ENCODE measurements at places on chromosomes 4 and X. TPM values are rescaled to one million over a fixed set of nuclear protein-coding genes. Genes with fewer than 3 reads are reported as not detected.

DNA sequence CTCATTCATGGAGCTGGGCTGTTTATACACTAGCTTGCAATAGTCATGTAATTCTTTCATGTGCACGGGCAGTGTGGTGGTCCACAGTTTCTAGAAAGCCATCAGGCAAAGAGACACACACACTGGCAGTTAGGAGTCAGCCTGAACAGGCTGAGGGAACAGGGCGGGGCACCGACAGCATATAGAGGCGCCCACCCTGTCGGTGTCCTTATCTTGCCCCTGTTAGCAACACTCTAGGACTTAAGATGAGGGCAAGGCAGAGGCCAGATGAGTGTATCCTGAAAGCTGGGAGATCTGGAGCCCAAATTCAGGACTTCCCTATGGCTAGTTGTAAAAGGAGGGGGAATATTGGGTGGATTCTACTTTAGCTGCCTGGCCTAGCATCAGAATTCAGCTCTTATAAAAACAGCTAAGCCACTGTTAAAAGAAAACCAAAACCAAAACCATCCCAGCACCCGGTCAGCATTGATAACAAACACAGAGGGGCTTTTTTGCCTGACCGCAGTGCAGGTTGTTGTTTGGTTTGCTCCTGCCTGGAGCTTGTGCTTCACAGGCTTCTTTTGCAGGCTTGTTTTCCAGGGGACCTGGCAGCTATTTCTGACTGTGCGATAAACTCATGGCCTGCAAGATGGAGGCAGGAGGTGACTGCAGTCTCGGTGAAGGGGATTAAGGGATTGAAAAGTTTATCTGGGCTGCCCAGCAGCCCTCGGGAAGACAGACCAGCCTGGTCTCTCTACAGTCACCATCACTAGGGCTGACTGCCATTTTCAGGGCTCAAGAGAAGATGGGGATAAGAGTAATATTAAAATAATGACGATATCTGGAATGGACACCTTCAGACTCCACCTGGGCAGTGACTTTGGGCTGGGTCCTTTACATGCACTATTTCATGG is 638.9 kb downstream of the MID1IP1 start:
- H3K36me3 ChIP-seq, result no peaks in the 10 kb centered on the region
- DNase-seq, result no peak
- no peaks in the 10 kb centered on the region for H3K27me3 ChIP-seq

- H3K27me3 ChIP-seq, result peaks cover 2% of the 10 kb centered on the region
- H3K4me1 ChIP-seq, result peaks cover 6% of the 10 kb centered on the region
- H3K27ac ChIP-seq, result no peak overlapping the region
- DNase-seq, result no peak
- H3K36me3 ChIP-seq, result no peaks in the 10 kb centered on the region
- no peak overlapping the region for H3K4me3 ChIP-seq
These were observed 234.1 kb downstream of the AFAP1 start for GRCh38 chr4:7705593-7705992.

DNA sequence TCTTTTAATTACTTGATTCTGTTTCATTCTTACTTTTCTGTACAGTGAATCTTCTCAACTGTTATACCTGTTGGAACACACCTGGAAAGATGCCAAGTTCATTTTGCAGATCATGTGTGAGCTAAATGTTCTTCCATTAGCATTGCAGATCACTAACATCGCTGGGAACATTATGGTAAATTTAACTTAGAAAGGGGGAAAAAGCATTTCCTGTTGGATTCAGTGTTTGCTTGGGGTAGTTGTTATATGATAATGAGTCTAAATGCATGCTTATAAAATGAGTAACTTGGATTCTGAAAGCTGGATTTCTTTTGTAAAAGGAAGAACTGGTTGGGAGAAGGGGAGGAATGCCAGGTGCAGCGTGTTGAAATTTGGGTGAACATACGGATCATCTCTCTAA is 47.6 kb downstream of the POLA1 start:
- H3K4me3 ChIP-seq, result no peak overlapping the region
- H3K4me1 ChIP-seq, result no peaks in the 10 kb centered on the region
- H3K27ac ChIP-seq, result no peak overlapping the region
- H3K27me3 ChIP-seq, result no peaks in the 10 kb centered on the region

- DNase-seq, result no peak
- no peaks in the 10 kb centered on the region for H3K4me1 ChIP-seq
- no peak overlapping the region for H3K4me3 ChIP-seq
- H3K27ac ChIP-seq, result no peak overlapping the region
- no peaks in the 10 kb centered on the region for H3K27me3 ChIP-seq
These were observed 32.4 kb downstream of the SMPX start for GRCh38 chrX:21725496-21725895.

GRCh38 chr4:118287711-118288451 is 64.9 kb downstream of the PRSS12 start:
- peaks cover 6% of the 10 kb centered on the region for H3K36me3 ChIP-seq
- peaks cover 11% of the 10 kb centered on the region for H3K4me1 ChIP-seq
- H3K27ac ChIP-seq, result no peak overlapping the region
- no peak overlapping the region for H3K4me3 ChIP-seq

DNA sequence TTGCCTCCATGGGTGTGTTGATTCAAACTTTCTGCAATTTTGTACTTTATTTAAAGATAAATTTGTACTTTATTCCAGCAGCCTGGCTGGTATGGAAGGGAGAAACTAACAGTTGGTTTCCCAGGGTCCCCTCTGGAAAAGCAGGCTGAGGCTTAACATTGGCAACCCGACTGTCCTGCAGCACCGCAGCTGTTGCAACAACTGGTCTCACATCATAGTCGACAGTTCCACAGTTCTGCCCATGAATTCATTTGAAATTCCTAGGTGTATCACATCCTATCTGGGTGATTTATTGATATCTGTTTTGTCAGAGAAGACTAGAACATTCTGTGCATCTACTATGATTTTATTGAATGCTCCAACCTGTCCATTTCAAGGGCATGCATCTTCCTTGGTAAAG is 98.8 kb upstream of the GATB start:
- no peaks in the 10 kb centered on the region for H3K4me1 ChIP-seq
- H3K27ac ChIP-seq, result no peak overlapping the region
- H3K36me3 ChIP-seq, result no peaks in the 10 kb centered on the region
- H3K27me3 ChIP-seq, result peaks cover 4% of the 10 kb centered on the region
- H3K4me3 ChIP-seq, result no peak overlapping the region

DNA sequence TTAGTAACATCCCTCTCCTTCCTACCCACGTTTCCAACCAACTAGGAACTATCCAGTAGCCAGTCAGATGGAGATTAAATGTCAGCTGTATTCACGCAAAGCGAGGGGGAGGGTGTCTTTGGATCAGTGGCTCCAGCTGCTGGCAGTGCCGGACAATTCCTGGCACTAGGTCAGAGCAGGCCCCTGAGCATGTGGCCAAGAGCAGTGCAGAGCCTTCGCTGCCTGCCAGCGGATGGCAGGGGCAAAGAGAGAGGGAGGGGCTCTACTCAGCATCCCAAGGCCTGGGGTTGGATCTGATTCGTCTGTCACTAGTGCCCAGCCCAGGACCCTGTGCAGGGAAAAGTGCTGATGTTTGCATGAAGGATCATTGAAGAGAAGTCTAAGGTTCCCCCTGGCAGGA is 28.7 kb upstream of the JAKMIP1 start:
- peaks cover 5% of the 10 kb centered on the region for H3K27me3 ChIP-seq
- DNase-seq, result no peak
- H3K4me1 ChIP-seq, result no peaks in the 10 kb centered on the region
- H3K36me3 ChIP-seq, result no peaks in the 10 kb centered on the region
- no peak overlapping the region for H3K4me3 ChIP-seq

- peak overlapping the region; percentile 80 for H3K4me3 ChIP-seq
- DNase-seq, result peak; percentile 46
- H3K27me3 ChIP-seq, result peaks cover 30% of the 10 kb centered on the region
- H3K4me1 ChIP-seq, result peaks cover 11% of the 10 kb centered on the region
These were observed 70.0 kb downstream of the MGST2 start for GRCh38 chr4:139735381-139736273.

GRCh38 chrX:48802905-48803200 is 986 bp downstream of the HDAC6 start:
- peaks cover 2% of the 10 kb centered on the region for H3K36me3 ChIP-seq
- H3K4me1 ChIP-seq, result peaks cover 9% of the 10 kb centered on the region
- no peaks in the 10 kb centered on the region for H3K27me3 ChIP-seq
- H3K27ac ChIP-seq, result peak overlapping the region; percentile 99
- peak overlapping the region; percentile 95 for H3K4me3 ChIP-seq

DNA sequence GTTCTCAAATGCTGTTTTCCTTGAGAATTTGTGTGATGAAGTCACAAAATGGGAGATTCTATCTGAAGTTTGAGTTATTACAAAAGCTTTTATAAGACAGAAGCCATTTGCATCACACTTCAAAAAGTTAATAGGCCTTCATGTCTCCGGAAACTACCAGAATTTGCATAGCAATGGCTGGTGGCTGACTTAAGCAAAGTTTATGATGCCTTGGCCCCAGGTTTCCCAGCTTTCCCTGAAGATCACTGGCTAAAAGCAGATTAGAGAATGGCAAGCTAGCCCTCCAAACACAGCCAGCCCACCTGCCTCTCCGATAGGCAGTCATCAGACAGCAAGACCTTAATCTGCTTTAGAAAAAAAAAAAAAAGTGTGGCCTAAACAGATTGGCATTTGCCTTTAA is 197.8 kb downstream of the HS3ST1 start:
- no peaks in the 10 kb centered on the region for H3K36me3 ChIP-seq
- no peaks in the 10 kb centered on the region for H3K27me3 ChIP-seq
- no peak for DNase-seq
- H3K27ac ChIP-seq, result no peak overlapping the region
- H3K4me3 ChIP-seq, result no peak overlapping the region

GRCh38 chr4:184167576-184167975 is 50.1 kb downstream of the ENPP6 start:
- no peak for DNase-seq
- no peaks in the 10 kb centered on the region for H3K36me3 ChIP-seq
- H3K4me1 ChIP-seq, result peaks cover 5% of the 10 kb centered on the region
- H3K4me3 ChIP-seq, result no peak overlapping the region
- no peak overlapping the region for H3K27ac ChIP-seq

- H3K36me3 ChIP-seq, result no peaks in the 10 kb centered on the region
- H3K4me3 ChIP-seq, result no peak overlapping the region
- no peak overlapping the region for H3K27ac ChIP-seq
- H3K27me3 ChIP-seq, result no peaks in the 10 kb centered on the region
- no peaks in the 10 kb centered on the region for H3K4me1 ChIP-seq
These were observed 66.4 kb upstream of the TLL1 start for GRCh38 chr4:165806613-165807012.

- peaks cover 4% of the 10 kb centered on the region for H3K4me1 ChIP-seq
- no peaks in the 10 kb centered on the region for H3K27me3 ChIP-seq
- no peak overlapping the region for H3K4me3 ChIP-seq
- DNase-seq, result no peak
- H3K36me3 ChIP-seq, result peaks cover 13% of the 10 kb centered on the region
These were observed 166.0 kb downstream of the FBXW7 start for GRCh38 chr4:152369902-152370295.

- H3K4me1 ChIP-seq, result no peaks in the 10 kb centered on the region
- DNase-seq, result no peak
- no peaks in the 10 kb centered on the region for H3K27me3 ChIP-seq
- no peak overlapping the region for H3K4me3 ChIP-seq
- peaks cover 2% of the 10 kb centered on the region for H3K36me3 ChIP-seq
- no peak overlapping the region for H3K27ac ChIP-seq
These were observed 81.9 kb downstream of the ATP11C start for GRCh38 chrX:139850968-139851367.

- peaks cover 26% of the 10 kb centered on the region for H3K4me1 ChIP-seq
- H3K4me3 ChIP-seq, result peak overlapping the region; percentile 58
- peaks cover 16% of the 10 kb centered on the region for H3K36me3 ChIP-seq
- no peaks in the 10 kb centered on the region for H3K27me3 ChIP-seq
- no peak for DNase-seq
These were observed 49.2 kb downstream of the FBXW7 start for GRCh38 chr4:152486429-152487389.

The EGFL6 gene
- 17.6 TPM for total RNA-seq

The ADAMTS3 gene
- total RNA-seq, result not detected

The SOWAHB gene
- total RNA-seq, result not detected

The SPP1 gene
- total RNA-seq, result 19.4 TPM

The CSN1S1 gene
- total RNA-seq, result not detected

The GIMD1 gene
- total RNA-seq, result not detected

The PITX2 gene
- not detected for total RNA-seq

The WDR19 gene
- 14.2 TPM for total RNA-seq

The FGB gene
- total RNA-seq, result not detected

The CPZ gene
- not detected for total RNA-seq

The PAK3 gene
- total RNA-seq, result 0.44 TPM

All from activated naive CD8-positive, alpha-beta T cell treated with anti-CD3 and anti-CD28 coated beads, Interleukin-2, amount 10 ng/mL, durations not matched to agents 7 days and 5 days (primary cell).